ENCODE measurements at places on chromosomes 12 and 14.

GRCh38 chr12:64824500-64825142 lies at the start of gene TBC1D30:
TSS of gene TBC1D30 (plus strand) at chr12:64824647. CDS start at chr12:64824880, 233 bp downstream.
- H3K4me1 ChIP-seq: peaks cover 17% of the 10 kb centered on the region
- H3K36me3 ChIP-seq: no peaks in the 10 kb centered on the region
- H3K27ac ChIP-seq: no peak within 1 kb of the TSS
- H3K4me3 ChIP-seq: peak within 1 kb of the TSS; percentile 54

GRCh38 chr12:119740830-119741229 lies 72.9 kb downstream of the PRKAB1 start:
- DNase-seq: no peak
- no peak overlapping the region for H3K4me3 ChIP-seq
- H3K4me1 ChIP-seq: no peaks in the 10 kb centered on the region
- H3K36me3 ChIP-seq: peaks cover 69% of the 10 kb centered on the region

DNA sequence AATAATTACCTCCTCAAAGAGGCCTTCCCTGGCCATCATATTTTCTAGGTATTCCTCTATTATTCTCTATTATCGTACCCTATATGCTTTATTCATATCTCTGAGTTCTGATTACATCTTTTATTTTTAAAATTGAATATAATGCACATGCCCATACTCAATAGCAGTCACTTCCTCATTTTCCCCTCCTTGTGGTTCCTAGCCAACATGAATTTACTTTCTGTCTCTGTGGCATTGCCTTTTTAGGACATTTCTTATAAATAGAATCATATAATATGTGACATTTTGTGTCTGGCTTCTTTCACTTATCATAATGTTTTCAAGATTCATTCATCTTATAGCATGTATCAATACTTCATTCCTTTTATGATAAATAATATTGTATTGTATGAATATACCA lies 74.4 kb upstream of the TRHDE start:
- no peak overlapping the region for H3K27ac ChIP-seq
- H3K27me3 ChIP-seq: no peaks in the 10 kb centered on the region

DNA sequence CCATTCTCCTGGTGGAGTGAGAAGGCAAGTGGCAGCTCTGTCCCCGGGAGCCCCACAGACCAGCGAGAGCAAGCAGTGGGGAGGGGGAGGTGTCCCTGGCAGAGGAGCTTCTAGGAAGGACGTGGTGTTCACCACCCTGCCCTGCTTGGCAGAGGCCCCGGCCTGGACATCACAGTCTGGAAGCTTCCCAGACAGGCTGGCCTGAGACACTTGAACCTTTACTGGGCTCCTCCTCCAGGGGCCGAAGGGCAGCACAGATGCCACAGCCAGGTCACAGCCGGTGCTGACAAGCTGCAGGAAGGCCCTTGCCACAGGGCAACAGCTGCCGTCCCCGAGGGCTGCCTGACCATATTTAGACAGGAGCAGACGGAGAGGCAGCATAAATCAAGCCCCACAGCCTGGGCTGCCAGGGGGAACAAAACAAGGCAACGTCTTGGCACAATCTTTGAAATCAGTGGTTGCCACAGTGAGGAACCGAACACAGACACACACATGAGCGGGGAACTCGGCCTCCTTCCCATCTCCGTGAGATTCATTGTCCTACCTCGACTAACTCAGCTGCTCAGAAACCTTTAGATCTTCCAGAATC lies 28.5 kb downstream of the PRIMA1 start:
- DNase-seq: no peak
- no peak overlapping the region for H3K27ac ChIP-seq
- H3K27me3 ChIP-seq: peaks cover 31% of the 10 kb centered on the region
- no peak overlapping the region for H3K4me3 ChIP-seq

GRCh38 chr12:99768758-99769157 lies 121.2 kb downstream of the GARIN6 start:
- H3K4me3 ChIP-seq: no peak overlapping the region
- no peaks in the 10 kb centered on the region for H3K36me3 ChIP-seq
- DNase-seq: no peak
- H3K27me3 ChIP-seq: no peaks in the 10 kb centered on the region
- no peaks in the 10 kb centered on the region for H3K4me1 ChIP-seq

- peaks cover 37% of the 10 kb centered on the region for H3K27me3 ChIP-seq
- H3K4me1 ChIP-seq: peaks cover 12% of the 10 kb centered on the region
- no peak overlapping the region for H3K4me3 ChIP-seq
Observed at GRCh38 chr14:76884853-76885276, 58.7 kb downstream of the LRRC74A start.

GRCh38 chr12:12506496-12506890 lies 56.2 kb downstream of the DUSP16 start:
- H3K27ac ChIP-seq: no peak overlapping the region
- peaks cover 32% of the 10 kb centered on the region for H3K4me1 ChIP-seq
- DNase-seq: no peak
- H3K36me3 ChIP-seq: peaks cover 9% of the 10 kb centered on the region

GRCh38 chr12:91628656-91629055 lies 446.0 kb upstream of the DCN start:
- H3K27me3 ChIP-seq: no peaks in the 10 kb centered on the region
- no peak overlapping the region for H3K27ac ChIP-seq
- H3K36me3 ChIP-seq: no peaks in the 10 kb centered on the region
- H3K4me3 ChIP-seq: no peak overlapping the region

DNA sequence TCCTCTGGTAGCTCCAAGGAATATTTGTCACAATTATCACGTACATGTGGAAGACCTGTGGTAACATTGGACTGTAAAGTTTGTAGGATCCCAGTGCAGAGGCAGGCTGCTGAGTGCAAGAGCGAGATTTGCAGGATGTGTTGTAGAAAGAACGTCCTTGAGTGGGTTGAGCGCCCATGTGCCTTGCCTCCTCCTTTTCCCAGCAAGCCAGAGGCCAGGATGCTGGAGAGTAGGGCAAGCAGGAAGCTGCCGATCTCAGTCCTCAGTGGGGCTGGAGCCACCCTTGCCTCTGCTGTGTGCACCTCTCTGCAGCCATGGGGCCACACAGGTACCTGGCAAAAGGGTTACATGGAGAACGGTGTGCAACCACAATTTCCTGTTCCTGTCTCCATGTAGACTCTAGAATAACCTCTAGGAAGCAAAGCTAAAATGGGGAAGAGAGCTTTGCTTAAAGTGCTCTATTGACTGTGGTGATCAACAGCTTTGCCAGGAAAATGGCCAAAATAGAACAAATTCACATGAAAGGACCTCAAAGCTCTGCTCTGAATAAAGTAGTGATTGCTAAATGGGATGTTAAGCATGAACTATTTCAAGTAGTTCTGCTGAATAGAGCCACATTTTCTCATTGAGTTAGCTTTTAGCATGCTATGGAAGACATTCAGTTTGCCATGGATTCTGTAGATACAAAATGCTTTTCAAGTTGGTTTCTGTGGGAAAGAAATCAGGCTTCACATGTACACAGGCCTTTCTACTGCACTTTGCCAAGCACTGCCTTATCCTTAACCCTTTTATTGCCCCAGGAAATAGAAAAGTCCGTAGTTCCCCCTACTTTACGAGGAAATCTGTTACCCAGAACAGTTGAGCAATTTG lies 37.4 kb downstream of the ANKRD9 start:
- H3K36me3 ChIP-seq: peaks cover 5% of the 10 kb centered on the region
- DNase-seq: no peak
- H3K4me3 ChIP-seq: no peak overlapping the region

GRCh38 chr12:69064734-69065443 lies 131.9 kb upstream of the CPM start:
- H3K4me3 ChIP-seq: no peak overlapping the region
- no peaks in the 10 kb centered on the region for H3K36me3 ChIP-seq
- H3K27ac ChIP-seq: no peak overlapping the region
- no peak for DNase-seq
- H3K4me1 ChIP-seq: peaks cover 2% of the 10 kb centered on the region
- H3K27me3 ChIP-seq: no peaks in the 10 kb centered on the region

GRCh38 chr14:31395572-31396205 lies 24.7 kb downstream of the HEATR5A start:
- no peak for DNase-seq
- H3K27me3 ChIP-seq: no peaks in the 10 kb centered on the region
- H3K27ac ChIP-seq: no peak overlapping the region
- no peak overlapping the region for H3K4me3 ChIP-seq
- H3K4me1 ChIP-seq: peaks cover 7% of the 10 kb centered on the region

DNA sequence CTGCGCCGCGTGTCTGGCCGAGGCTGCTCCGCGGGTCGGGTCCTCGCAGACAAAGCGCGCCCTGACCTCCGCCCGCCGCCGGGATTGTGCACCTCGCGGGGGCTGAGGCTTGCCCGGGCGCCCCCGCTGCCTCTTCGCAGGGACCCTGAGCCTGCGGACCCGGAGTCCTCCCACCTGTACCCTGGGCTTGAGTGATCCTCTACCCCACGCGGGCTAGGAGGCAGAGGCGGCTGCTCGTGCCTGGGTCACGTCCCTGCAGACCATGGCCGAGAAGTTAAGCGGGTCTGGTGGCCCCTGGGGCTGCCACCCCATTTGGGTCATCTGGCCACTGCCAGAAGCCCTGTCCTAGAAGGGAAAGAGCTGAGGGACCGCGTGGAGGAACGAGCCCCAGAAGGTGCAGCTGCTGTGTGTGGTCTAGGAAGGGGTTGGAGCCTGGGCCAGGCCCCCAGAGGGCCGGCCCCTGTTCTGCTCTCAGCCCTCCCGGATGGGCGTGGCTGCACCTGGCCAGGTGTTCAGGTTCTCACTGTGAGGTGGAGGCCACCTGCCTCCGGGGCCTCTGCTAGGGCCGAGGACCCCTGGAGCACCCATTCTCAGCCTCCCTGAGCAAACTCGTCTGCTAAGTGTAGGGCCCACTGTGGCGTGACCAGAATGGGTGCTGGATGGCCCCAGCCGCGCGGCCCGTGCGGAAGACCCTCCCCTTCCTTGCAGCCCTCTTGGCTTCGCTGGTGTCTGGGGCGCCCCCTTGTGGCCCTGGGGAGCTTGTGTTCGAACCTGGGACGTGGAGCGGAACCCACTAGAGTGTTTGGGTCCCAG lies 49.6 kb downstream of the LRCOL1 start:
- no peaks in the 10 kb centered on the region for H3K36me3 ChIP-seq
- H3K27ac ChIP-seq: no peak overlapping the region
- H3K4me3 ChIP-seq: peak overlapping the region; percentile 69
- H3K27me3 ChIP-seq: peaks cover 34% of the 10 kb centered on the region
- H3K4me1 ChIP-seq: peaks cover 18% of the 10 kb centered on the region

GRCh38 chr12:104526751-104527150 lies 70.0 kb downstream of the CHST11 start:
- H3K4me1 ChIP-seq: peaks cover 37% of the 10 kb centered on the region
- no peak overlapping the region for H3K4me3 ChIP-seq

- H3K4me3 ChIP-seq: no peak overlapping the region
- no peak overlapping the region for H3K27ac ChIP-seq
- peaks cover 26% of the 10 kb centered on the region for H3K27me3 ChIP-seq
- peaks cover 13% of the 10 kb centered on the region for H3K4me1 ChIP-seq
- DNase-seq: no peak
- no peaks in the 10 kb centered on the region for H3K36me3 ChIP-seq
Observed at GRCh38 chr14:77084985-77085384, 13.1 kb upstream of the CIPC start.

DNA sequence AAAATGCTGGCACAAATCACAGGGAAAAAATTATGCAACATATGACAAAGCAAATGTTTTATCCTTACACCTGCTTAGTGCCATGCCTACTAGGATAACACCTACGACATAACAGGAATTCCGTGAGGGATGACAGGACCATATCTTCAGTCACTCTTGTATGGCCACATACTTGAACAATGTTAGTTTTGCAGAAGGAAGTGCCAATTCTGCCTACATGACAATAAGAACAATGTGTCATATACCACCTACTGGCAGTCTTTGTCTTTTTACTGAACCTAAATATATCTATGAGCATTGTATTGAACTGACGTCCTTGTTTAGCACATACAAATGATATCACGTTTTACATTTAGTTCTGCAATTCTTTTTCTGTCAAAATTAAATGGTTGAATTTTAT lies 234.0 kb downstream of the ADAMTS20 start:
- no peak overlapping the region for H3K27ac ChIP-seq
- no peak for DNase-seq
- H3K27me3 ChIP-seq: no peaks in the 10 kb centered on the region
- no peaks in the 10 kb centered on the region for H3K4me1 ChIP-seq
- H3K36me3 ChIP-seq: no peaks in the 10 kb centered on the region
- H3K4me3 ChIP-seq: no peak overlapping the region

GRCh38 chr12:48184549-48184922 lies 1.1 kb downstream of the CCDC184 start:
- no peak for DNase-seq
- H3K27ac ChIP-seq: no peak overlapping the region
- no peaks in the 10 kb centered on the region for H3K36me3 ChIP-seq
- H3K4me3 ChIP-seq: peak overlapping the region; percentile 37
- H3K27me3 ChIP-seq: peaks cover 82% of the 10 kb centered on the region

DNA sequence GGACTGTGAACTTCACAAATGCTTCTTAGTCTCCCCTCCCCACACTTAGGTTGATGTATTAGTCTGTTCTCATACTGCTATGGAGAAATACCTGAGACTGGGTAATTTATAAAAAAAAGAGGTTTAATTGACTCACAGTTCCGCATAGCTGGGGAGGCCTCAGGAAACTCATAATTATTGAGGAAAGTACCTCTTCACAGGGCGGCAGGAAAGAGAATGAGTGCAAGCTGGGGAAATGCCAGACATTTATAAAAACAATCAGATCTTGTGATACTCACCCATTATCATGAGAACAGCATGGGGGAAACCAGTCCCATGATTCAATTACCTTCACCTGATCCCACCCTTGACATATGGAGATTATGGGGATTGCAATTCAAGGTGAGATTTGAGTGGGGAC lies 178.8 kb downstream of the SLC38A4 start:
- no peak for DNase-seq
- peaks cover 2% of the 10 kb centered on the region for H3K4me1 ChIP-seq
- no peaks in the 10 kb centered on the region for H3K27me3 ChIP-seq
- H3K4me3 ChIP-seq: no peak overlapping the region

DNA sequence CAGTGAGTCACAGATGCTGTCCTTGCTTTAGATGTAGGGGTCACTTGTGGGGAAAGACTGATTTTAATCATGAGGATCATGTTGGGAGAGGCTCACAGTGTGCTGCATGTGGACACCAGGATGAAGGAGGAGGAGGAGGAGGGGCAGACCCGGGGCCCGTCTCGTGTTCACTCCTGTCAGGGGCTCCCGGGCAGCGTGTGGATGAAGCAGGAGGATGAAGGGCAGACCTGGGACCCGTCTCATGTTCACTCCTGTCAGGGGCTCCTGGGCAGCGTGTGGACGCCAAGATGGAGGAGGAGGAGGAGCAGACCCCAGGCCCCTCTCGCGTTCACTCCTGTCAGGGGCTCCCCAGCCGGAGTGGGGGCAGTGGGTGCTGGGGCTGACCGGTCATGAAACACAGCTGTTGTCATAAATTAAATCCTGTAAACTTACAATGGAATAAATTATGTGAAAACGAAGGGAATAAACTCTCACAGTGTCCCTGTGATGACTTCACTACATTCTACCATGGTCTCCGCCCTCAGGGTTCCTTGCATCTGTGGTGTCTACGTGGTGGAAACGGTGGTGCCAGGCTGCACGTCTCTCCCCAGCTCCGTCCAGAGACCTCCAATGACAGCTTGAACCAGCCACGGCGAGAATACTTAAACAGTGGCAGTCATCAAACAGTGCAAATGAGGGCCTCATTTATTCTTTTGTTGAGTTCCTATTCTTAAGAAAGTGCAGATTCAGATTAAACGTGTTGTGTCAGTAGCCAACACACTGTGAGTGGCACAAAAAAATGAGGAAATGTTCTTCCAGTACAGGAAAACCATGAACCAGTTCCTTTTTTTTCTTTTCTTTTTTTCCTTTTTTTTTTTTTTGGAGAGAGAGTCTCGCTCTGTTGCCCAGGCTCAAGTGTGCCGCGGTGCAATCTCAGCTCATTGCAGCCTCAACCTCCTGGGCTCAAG lies 37.7 kb upstream of the SFSWAP start:
- peaks cover 10% of the 10 kb centered on the region for H3K27me3 ChIP-seq
- no peaks in the 10 kb centered on the region for H3K4me1 ChIP-seq
- H3K4me3 ChIP-seq: no peak overlapping the region
- no peak overlapping the region for H3K27ac ChIP-seq
- no peak for DNase-seq
- no peaks in the 10 kb centered on the region for H3K36me3 ChIP-seq

Data from activated naive CD4-positive, alpha-beta T cell treated with anti-CD3 and anti-CD28 coated beads, Interleukin-2, amount 10 ng/mL, durations not matched to agents 7 days and 5 days (primary cell).